ENCODE measurements at places on chromosomes 2 and 18.
A peak's percentile ranks its signal among the peaks of the same experiment; 100 is the strongest.

GRCh38 chr2:186733414-186733813 is 39.6 kb downstream of the FAM171B start:
- DNase-seq, result no peak

DNA sequence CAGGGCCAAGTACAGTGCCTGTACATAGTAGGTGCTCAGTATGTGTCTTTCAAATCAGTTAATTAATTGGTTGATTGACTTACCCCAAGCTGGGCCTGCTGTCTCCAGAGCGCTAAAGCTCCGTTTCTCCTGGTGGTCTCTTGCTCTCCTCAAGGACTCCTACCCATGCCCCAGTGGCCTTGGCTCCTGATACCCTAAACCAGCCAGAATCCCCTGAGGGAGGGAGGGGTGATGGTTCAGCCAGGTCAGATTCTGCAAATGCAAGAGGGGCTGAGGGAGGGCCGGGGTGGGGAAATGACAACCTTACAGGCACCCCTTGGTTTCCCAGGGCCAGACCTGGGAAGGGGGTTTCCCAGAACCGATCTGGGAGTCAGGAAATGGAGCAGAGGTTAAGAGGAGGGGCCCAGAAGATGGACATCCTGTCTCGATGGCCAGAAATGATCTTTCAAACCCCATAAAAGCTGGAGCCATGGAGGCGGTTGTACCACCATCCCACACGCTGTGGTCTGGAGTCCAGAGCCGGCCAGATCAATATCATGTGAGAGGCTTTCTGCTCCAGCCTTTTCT is 209.1 kb downstream of the TNS1 start:
- no peak for DNase-seq

DNA sequence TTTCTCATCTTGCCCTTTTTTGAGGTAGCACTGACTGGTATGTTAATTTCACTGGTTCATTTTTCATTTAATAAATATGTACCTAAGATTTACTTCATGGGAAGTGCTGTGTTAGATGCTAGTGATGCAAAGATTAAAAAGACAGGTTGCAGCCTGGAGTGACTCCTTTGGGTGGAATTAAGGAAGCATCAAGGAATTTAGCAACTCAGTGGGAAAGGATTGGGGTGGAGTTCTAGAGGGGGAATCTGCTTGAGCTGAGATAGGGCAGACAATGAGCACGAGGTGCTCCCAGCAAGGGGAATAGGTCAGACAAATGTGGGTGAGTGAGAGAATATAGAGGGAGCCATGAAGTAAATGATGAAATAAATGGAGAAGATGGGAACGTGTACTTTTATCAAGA is 57.0 kb downstream of the LYPD6 start:
- no peak for DNase-seq

DNA sequence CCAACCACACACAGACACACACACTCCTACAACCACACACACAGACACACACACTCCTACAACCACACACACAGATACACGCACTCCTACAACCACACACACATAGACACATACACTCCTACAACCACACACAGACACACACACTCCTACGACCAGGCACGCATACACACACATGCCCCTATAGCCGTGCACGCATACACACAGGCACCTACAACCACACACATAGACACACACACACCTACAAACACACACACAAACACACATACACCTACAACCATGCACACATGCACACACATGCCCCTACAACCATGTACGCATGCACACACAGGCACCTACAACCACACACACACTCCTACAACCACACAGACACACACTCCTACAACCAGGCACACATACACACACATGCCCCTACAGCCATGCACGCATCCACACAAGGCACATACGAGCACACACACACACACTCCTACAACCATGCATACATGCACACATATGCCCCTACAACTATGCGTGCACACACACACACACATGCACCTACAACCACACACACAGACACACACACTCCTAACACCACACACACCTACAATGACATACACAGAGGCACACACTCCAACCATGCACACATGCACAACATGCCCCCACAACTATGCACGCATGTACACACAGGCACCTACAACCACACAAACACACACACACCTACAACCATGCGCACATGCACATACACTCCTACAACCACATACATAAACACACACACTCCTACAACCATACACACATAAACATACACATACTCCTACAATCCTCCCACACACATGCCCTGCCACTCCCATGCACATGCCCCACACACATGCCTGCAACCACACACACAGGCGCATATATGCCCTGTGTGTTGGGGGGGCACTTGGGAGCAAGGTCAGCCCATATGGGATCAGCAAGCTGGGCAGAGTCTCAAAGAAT is 19.1 kb upstream of the TEX51 start:
- no peak for DNase-seq

- no peak for DNase-seq
Measured at GRCh38 chr18:46261799-46262198, 157.6 kb downstream of the HAUS1 start.

DNA sequence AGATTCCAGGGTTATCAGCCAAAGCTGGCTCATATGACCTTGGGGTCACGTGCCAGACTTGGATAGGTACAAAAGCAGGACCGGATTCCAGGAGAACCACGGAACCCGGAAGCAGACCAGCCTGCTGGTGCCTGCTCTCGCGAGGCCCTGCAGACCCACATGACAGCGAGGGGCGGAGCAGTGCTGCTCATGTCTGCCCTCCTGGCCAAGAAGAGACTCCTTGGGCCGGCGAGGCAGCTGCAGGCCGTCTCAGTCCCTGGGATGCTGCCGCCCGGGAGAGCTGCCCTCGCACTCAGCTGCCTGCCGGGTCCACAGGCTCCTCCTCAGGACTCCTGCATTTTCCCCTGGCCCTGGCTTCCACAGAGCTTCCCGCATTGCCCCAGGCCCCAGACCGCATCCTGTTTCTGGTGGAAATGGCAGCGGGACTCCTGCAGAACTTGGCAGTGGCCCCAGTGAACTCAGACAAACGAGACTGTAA is 739.5 kb downstream of the SOCS6 start:
- peak; percentile 5 for DNase-seq

DNA sequence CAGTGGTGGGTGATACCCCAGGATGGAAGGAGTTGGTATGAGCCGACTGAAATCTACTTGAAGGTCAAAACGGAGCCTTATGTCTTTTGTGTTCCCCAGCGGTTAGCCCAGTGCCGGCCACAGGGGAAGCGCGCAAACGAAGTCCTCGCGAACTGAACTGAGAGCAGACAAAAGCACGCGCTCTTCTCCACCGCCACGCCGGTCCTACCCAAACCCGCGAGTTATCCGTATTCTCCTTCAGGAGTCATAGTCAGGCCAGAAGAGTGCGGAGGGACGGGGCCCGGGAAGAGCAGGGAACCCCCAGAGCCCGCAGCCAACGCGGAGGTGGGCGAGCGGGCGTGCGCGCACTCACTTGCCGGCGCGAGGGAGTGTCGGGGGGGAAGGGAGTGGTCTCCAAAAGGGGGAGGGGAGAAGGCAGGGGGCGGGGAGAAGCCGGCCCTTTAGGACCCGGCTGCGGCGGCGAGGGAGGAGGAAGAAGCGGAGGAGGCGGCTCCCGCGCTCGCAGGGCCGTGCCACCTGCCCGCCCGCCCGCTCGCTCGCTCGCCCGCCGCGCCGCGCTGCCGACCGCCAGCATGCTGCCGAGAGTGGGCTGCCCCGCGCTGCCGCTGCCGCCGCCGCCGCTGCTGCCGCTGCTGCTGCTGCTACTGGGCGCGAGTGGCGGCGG is at the start of gene IGFBP2:
TSS of gene IGFBP2 (plus strand) at position 469 of the 664 bp plus-strand sequence. CDS start at position 573, 104 bp downstream.
- DNase-seq, result peak; percentile 72

GRCh38 chr2:152480821-152481399 is 145.9 kb downstream of the FMNL2 start:
- no peak for DNase-seq

- DNase-seq, result no peak
Measured at GRCh38 chr18:74284980-74285355, 6.8 kb downstream of the CYB5A start.

DNA sequence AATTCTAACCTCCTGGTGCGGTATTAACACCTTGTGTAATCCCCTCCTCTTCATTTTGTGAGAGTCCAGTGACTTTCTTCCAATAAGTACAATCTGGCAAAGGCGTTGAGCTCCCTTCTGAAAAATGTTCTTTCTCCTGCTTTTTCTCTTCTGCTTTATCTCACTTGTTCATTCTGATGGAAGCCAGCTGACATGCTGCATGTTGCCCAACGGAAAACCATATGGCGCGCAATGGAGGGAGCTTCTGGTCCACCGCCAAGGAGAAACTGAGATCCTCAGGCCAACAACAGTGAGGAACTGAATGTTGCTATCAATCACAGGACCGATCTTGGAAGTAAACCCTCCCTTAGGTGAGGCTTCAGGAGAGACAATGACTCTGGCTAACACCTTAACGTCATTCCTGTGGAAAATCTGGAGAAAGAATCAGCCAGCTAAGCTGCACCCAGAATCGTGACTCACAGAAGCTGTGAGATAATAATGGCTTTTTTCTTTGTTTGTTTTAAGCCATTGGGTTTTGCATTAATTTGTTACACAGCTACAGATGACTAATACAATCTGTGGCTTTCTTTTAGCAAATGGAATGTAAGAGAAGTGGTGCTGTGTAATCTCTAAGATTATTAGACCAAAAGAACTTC is 1323.9 kb upstream of the DDX18 start:
- DNase-seq, result peak; percentile 6

DNA sequence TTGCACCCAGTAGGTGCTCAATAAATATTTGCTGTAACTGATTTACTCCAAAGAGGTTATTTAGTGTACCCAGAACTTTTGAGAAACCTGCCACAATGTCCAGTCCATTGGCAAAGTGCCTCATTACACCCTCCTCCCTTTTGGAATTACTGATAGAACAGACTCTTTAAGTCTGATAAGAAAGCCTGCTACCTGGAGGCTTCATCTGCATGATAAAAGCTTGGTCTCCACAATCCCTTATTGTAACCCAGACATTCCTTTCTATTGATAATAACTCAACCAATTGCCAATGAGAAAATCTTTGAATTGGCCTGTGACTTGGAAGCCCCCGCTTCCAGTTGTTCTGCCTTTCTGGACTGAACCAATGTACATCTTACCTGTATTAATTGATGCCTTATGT is 281.2 kb upstream of the FBXO11 start:
- no peak for DNase-seq

GRCh38 chr2:80719607-80720006 is 415.1 kb upstream of the LRRTM1 start:
- no peak for DNase-seq

DNA sequence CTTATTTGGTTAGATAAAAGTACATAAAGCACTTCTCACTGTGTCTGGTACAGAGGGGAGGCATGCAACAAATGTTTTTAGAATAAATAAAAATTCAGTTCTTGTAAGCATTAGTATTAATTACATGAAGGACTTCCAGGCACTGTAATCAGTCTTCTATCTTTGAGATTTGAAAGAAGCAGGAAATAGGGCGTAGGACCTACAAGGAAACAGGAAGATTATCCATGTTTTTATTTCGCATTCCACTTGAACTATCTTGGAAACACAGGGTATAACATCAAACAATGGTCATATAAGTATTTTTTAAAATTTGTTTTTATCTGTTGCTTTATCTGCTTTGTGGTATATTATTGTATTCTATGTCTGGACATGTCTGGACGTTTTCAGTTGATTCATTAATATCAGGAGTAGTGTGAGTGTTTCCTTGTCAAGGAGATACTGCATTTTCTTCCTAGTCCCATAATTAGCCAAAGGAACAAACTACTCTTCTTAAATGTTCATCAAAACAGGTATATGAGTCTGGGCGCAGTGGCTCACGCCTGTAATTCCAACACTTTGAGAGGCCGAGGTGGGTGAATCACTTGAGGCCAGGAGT is 32.5 kb downstream of the BMPR2 start:
- DNase-seq, result peak; percentile 11

DNA sequence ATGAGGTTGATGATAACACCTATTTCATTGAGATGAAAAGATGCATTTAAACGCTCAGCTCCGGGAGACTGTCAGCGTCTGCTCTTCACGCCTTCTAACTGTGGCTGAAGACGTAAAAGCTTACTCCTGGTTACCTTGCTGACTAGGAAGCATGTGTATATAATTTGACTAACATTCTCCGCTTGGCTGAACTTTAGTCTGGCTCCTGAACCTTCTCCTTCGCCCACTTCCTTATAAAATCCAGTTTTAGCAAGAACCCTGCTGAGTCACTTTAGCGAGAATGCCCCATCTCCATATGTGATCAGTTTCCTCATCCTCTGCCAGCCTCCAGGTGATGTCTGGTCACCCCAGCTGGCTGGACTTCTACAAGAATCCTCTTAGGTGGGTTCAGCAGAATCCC is 12.7 kb upstream of the CREG2 start:
- no peak for DNase-seq

- DNase-seq, result no peak
Measured at GRCh38 chr2:234081970-234082822, 31.7 kb downstream of the SPP2 start.

DNA sequence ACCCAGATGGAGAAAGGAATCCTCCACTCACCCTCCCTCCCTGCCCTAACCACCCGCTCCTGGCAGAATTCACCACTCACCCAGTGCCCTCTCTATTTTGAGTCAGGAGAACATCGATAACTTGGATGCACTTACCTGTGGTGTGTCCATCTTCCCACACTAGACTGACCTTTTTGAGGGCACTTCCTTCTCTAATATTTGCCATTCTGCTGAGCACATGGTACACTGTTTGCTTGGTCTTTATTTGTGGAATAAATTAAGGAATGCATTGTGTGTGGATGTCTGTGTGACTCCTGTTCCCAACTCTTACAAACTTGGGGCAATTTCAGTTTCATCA is 133.7 kb downstream of the ACKR3 start:
- no peak for DNase-seq

DNA sequence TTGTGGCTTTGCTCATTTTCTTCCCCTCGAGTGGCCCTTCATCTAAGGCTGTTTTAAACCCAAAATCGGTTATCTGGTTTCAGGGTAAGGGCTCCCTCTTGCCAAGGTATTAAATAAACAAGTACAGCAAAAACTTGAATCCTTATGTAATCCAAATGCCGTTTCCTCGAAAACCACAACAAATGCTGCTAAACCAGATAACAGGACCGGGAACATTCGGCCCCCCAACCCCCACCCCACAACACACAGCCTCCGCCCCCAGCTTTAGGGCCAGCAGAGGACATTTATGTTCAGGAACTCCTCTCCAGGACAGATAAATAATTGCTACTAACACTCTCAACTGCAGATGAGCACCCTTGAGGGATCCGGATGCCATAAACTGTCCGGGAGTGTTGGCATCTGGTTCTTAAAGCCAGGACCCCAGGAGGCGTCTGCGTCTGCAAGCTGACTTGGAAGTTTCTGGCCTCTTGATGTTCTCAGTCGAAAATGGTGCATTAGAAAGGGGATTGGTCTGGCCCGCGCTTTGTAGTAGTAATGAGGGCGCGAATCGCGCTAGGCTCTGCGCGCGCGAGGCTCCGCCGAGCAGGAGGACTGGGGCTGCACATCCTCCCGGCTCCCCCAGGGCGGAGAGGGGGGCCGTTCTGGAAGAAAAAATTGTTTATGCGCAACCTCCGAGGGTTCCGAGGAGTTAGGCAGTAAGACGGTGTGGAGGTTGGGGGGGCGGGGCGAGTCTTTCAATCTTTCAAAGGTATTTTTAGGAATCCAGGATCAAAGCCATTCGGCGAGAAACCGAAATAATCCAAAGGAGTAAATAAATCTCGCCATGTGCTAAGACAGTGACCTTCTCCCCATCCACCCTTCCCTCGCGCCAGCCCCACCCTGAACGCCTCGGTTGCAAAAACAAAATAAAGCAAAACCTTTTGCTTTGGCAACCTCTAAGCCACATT is 3.9 kb upstream of the ID2 start:
- DNase-seq, result peak; percentile 71

- DNase-seq, result no peak
Measured at GRCh38 chr2:10331702-10332401, 29.1 kb downstream of the HPCAL1 start.

Data from fibroblast of skin of back (primary cell).